ENCODE measurements at places on chromosomes 7 and 10.

DNA sequence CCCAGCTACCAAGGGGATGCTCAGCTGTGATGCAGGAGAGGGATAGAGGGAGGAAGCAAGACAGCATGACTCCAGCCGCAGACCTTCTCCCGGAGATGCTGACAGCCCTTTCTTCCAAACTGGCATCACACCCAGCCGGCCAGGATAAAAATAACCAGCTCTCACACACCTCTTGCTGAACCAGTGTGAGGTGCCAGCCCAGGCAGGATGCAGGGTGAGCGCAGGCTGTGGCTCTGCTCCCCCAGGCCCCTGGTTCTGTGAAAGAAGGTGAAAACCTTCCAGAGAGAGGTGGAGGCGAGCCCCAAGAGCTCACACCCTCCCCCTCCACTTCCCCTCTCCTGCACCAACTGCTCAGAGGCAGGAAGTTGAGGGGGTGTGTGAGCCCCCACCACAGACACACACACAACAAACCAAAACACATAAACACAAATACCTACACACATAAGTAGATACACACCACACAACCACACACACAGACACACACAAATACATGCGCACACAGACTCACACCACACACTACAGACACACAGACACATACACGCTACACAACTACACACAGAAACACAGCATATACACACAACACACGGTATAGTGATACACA lies 4.0 kb downstream of the GPR15LG start:
- DNase-seq, result no peak

GRCh38 chr10:82394122-82394521 lies 519.1 kb downstream of the NRG3 start:
- no peak for DNase-seq

- no peak for DNase-seq
These were observed 25.9 kb downstream of the CYP2W1 start for GRCh38 chr7:1008733-1009363.

DNA sequence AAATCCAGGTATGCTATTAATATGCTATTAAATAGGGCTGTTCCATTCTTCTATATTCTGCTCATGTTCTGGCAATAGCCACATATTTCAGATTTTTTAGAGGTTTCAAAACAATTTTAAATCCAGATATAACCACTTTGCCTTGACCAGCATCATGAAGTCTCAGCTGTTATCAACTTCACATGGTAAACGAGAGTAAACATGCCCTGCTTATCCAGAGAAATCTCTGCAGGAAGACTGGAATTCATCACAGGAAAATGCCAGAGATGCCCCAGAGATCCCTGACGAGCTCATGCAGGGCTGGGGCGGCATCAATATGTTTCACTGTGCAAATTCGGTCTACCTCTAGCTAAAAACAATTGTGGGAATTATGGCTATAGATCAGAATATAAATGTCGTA lies 126.5 kb downstream of the FANK1 start:
- DNase-seq, result no peak

DNA sequence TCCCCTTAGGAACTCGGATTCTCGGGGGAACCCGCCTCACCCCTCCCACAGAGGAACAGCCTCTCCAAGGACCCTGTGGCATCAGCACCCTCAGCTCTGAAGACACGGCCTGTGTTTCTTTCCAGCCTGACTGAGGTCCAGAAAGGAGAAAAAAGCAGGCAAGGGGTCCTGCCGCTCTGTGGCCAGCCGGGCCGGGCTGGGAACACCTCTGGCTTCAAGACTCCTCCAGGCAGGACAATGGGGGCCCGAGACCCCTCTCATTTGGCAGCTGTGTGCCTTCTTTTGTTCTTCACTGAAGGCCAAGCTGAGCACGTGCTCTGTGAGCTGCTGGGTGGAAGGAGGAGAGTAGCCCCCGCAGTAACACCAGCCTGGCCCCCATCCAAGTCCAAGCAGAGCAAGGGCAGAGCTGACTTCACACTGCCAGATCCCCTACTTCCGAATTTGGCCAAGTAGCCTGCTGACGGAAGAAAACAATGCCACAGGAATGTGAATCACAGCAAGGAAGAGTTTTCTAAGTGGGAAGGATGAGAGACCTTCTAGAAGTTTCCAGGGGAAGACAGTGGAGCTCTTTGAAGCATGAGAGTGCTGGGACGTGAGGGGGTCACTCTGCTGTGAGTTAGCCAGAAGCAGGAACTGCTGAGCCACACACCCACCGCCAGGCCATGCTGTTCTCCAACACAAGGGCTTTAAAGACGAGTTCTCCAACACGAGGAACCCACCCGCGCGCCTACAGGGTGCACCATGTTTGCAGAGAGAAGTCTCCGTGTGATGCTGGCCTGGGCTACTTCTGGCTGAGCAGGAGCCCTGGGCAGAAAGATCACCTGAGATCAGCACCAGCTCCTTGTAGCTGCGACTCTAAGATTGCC lies 3.1 kb downstream of the CNPY1 start:
- DNase-seq, result no peak

- DNase-seq, result no peak
These were observed 435.2 kb upstream of the AUTS2 start for GRCh38 chr7:69162931-69163670.

DNA sequence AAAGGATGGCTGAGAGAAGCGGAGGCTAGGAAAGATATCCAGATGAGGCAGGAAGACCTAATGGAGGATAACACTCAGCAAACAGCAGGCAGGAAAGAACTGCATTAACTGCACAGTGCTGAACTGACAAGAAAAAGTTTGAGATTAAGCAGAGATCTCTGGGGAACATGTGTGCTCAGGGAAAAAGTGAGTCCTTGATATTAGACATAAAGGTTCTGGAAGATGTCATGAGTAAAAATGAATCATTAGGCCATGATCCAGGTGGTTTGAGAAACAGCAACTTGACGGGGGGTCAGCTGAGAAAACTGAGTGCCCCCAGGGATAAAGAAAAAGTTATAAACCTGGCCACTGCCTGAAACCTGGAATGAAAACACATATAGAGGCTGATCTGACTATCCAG lies 27.3 kb upstream of the ANK3 start:
- DNase-seq, result no peak

DNA sequence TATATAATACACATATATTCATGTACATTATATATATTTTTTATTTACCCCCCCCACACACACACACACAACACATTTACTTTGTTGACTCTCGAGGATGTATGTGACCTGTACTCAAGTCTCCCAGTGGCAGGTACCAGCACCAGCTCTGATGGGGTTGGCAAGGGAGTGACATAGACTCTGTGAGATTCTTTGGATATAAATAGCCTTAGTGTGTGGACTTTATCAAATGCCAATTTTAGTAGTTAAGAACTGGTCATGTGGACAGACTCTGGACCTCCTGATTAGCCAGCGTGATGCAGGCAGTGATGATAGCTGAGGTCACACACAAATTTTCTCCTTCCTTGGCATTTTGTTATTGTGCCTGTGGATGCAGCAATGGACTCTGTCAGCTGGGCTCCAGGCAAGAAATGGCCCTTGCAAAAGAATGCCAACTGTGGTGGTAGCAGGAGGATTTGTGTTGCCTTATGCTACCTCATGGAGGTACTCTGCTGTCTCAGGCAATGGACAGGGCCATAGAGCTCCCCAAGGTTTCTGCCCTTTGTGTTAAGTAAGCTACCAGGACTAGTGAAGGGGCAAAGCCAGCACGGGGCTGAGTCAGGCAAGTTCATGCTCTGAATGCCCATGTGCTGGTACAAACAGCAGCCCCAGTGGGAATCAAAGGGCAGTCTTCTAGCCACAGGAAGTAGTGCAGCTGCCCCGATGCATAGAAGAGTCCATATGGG lies 224.6 kb upstream of the ZWINT start:
- DNase-seq, result no peak

GRCh38 chr7:99740573-99741440 lies 5.8 kb upstream of the CYP3A7 start:
- no peak for DNase-seq

DNA sequence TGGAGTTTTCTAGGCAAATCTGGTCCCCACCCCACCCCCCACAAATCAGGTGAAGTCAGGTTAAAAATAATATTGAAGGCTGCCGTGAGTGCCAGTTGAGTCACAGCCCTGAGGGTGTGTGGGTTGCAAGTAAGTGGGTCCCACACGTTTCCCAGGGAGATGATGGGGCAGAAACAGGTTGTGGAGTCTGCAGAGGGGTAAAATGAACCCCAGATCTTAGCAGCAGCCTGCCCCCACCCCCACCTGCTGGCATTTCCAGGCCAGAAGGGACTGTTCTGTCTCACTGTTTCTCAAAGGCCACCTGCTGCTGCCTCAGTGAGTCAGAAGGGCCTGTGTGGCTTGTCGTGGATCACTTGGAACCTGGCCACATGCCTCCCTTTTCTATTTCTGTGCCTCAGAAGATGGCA lies 59.8 kb upstream of the SMNDC1 start:
- no peak for DNase-seq

DNA sequence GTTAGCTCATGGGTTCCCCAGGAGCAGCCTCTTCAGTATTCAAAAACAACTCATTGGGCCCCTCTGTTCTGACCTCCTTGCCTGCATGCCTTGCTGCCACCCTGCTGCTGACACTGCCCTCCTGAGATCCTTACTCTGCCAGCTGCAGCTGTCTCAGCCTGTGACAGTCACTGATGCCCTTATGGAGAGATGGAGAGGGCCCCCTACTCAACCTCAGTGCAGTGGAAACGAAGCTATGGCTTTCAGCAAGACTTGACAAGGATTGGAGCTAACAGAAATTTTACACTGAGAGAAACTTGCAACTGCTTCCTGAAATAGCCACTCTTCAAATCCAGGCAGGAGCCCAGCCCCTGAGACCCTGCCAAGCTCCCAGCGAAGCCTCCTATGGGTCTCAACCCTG lies 678.3 kb upstream of the C7orf33 start:
- DNase-seq, result no peak

DNA sequence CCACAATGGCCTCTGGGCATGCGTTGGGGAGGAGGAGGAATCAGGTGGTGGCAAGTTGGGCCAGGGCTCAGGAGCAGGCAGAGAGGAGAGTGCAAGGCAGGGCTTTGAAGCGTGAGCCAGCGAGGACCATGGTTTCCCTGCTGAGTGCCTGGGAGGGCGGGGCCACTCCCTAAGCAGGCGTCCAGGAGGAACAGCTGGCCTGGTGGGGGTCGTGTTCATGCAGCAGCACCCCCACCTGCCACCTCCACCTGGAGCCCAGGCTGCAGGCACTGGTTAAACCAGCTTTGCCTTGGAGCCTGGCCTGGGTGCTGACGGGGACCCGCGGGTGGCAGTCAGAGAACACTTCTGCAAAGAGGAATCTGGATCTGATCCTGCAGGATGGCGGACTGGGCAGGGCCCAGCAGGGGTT lies 24.2 kb upstream of the AQP1 start:
- DNase-seq, result no peak

DNA sequence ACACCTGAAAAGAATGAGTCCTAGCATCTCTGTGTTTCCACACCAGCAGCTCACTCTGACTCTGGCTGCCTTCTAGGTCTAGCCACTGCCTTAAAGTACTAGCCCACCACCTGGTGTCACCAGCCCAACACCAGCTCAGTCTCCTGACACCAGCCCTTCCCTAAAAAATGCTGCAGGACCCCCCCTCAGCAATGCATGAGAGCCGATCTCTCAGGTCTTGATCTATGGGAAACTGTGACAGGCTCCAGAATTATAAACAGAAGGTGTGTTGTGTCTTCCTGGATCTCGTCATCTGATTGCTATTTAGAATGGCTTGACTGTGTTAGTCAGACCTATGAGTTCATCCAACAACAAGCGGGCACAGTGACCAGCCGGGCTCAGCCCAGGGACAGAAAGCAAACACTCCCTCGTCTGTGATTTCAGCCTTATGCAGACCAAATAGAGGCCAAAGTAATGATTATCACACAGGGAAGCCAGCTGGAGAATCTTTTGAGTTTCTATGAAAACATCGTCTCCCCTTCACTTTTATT lies 66.6 kb downstream of the CUBN start:
- DNase-seq, result no peak

- no peak for DNase-seq
These were observed 76.2 kb downstream of the NXPH1 start for GRCh38 chr7:8509621-8510020.

DNA sequence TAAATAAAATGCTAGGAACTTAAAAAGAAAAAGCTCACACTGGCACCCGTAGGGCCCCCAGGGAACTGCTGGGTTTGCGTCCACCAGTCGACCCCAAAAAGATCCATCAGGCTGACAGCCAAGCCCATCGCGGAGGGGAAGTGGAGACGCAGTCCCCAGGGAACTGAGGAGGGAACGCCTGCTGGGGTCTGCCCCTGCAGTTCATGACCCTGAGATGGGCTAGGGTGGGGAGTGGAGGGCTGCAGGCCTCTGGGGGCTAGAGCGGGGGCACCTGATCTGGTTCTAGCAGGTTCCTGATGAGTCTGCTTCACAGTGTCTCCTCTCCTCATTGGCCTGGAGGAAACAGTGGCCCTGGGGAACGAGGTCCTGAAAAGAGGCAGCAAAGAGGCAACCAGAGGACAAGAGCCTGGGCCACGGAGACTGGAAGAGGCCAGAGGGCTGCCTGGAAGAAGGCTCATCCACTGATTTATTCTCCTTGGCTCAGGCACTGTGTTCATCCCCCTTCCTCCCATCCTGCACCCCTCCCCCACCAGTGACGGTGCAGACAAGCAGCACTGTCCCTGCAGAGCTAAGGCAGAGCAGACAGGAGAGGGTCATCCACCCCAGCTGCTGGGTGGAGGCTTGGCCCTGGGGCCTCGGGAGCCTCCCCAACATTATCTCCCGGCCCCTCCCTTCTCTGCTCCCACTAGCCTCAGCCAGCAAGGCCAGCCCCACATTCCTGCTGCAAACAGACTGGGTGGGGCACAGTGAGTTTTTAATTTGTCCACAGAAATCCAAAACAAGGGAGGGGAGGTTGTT lies 24.7 kb upstream of the HSPA12A start:
- no peak for DNase-seq

DNA sequence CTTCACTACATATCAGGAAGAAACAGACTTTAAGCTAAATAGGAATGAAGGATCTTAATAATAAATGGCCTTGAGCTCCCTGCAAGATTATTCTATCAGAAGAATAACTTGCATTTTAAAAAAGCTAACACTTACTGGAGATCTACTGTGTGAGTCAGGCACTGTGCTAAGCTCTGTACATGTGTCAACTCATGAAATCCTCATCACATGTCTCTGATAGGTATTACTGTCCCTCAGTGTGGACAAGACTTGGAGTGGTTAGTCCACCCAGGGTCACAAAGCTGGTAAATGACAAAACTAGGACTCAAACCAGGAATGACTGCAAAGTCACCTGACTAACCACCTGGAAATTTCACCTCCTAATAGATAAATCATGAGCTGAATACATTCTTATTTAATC lies 57.1 kb upstream of the KCTD7 start:
- no peak for DNase-seq

GRCh38 chr7:44685723-44686122 lies 62.9 kb upstream of the ZMIZ2 start:
- DNase-seq, result no peak

All from Caco-2 (cell line).